ENCODE measurements at places on chromosomes 7 and 10. TPM values are rescaled to one million over a fixed set of nuclear protein-coding genes. Genes with fewer than 3 reads are reported as not detected.

Gene PPP1R3C
- total RNA-seq: not detected

Gene TMUB1
- total RNA-seq: 49.4 TPM

DNA sequence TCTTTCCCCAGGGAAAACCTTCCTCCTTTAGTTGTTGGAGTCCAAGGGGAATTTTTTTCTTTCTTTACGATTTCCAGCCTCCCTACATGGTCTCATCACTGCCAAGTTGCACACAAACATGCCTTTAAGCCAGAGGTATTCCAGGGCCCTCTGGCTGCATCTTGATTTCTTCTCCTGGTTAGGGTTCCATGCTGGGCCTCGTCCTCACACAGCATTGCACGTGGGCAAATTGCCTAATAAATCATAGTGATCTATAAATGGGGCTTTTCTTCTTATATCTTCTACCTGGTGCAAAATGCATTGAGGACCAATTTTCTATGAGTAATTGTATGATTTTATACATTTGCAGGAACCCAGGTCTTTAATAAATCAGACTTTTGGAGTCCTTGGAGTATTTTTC is 284.2 kb downstream of the C7orf25 start:
- no peak for DNase-seq

GRCh38 chr10:99658622-99659030 is 683 bp upstream of the ENTPD7 start:
- no peak for DNase-seq

DNA sequence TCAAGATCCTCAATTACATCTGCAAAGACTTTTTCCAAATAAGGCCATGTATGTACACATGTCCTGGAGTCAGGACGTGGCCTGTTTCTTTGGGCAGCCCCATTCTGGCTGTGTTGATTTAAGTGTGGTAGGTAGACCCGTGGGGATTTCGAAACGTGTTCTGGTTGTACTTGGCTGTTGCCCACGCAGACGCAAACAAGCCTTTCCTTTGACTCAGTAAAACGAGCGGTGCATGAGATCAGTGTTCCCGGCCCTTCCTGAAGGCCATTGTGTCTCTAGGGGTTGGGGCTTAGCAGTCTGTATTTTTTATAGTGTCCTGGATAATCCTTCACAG is 64.8 kb upstream of the DNAJB6 start:
- DNase-seq: no peak

DNA sequence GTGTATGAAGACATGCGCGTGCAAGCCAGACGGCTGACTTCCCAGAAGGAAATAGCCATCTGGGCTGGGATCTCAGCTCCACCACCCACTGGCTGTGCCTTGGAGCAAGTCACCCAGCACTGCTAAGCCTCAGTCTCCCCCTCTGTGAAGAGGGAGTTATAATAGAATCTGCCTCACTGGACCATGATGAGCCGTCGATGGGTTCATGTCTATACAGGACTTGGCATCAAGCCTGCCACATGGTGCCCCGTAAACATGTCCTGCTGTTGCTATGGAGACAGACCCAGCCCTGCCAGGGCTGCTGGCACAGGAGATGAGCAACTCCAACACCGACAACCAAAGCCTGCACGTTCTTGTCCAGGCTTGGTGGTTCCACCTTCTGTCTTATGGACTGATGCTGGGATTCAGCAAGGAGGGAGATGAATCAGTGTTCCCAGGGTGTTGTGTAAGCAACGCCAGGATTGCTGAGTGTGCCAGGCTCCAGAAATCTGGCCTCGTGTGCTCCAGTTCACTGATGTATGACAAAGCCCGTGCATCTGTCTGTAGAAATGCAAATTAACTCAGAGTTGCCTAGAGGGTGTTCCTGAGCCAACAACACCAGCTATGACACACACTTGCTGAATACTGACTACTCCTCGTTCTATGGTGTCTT is 5.6 kb downstream of the GPR15LG start:
- peak; percentile 34 for DNase-seq

DNA sequence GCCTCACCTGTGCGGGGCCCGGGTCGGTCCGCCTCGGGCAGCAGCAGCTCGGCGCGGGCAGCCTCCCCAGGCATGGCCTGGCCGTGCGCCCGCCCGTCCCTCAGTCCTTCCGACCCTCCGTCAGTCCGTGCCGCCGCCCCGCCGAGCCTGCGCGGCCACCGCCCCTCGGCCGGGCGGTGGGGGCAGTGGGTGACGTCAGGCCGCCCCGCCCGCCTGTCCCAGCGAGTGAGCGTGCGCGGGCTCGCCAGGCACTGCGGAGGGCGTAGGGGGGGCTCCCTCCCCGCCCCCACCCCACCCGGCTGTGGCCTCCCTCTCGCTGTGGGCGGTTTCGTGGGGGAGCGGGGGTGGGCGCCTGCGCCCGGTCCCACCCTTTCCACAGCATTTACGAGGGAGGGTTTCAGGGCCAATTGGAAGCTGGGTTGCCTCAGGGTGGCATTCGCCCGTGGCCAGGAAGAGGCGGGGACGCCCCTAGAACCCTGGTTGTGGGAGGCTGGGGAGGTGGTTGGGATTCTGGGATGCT is at the start of gene NACAD:
TSS of gene NACAD (minus strand) at position 149 of the 520 bp plus-strand sequence. CDS start at position 74, 75 bp downstream.
- DNase-seq: no peak

DNA sequence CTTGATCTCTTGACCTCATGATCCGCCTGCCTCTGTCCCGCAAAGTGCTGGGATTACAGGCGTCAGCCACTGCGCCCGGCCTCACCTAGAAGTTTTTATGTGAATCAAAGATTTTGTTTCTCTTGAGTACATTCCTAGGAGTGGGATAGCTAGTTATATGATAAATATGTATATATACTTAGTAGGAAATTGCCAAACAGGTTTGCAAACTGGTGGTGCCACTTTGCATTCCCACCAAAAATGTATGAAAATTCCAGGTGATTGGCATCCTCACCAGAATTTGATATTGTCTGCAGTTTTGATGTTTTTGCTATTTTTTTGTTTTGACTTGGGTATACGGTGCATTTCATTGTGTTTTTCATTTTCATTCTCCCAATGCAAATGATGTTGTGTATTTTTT is 86.8 kb downstream of the NOD1 start:
- no peak for DNase-seq

DNA sequence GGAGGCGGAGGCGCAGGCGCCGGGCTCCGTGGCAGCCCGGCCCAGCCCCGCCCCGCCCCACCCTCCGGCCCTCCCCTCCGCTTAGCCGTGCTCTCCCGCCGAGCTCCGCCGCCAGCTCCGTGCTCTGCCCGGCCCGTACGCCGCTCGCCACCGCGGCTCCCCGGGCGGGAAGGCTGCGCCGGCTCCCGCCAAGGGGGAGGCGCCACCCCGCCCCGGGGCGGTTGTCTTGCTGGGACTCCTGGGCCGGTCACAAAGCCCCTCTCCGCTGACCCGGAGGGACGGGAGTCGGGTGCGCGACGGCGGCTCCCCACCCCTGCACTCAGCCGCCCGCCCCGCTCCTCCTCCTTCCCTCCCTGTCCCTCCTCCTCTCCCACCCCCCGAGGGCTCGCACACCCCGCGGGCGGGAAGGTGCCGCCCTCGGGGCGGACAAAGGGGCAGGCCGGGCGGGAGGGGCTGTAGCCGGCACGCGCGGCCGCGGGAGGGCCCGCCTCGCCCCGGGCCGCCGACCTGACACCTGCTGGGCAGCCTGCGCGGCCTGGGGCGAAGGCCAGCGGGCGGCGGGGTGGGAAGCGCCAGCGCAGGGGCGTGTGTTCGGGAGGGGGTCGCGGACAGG is 11.5 kb upstream of the SP8 start:
- no peak for DNase-seq
